ENCODE measurements at places on chromosomes 4 and X.

GRCh38 chr4:13833171-13833804, 205.8 kb upstream of the BOD1L1 start:
- no peak for DNase-seq

DNA sequence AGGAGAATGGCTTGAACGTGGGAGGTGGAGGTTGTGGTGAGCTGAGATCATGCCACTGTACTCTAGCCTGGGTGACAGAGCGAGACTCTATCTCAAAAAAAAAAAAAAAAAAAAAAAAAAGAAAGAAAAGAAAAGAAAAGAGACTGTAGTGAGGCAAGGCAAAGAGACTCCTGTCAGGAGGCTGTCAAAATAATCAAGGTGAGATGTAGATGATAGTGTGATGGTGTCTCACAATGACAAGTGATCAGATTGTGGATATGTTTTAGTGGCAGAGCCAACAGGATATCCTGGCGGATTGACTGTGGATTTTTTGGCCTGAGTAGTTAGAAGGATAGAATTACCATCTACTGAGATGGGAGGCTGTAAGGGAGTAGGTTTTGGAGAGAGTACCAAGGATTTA, 12.6 kb downstream of the TRPC5OS start:
- DNase-seq: no peak

- DNase-seq: no peak
Observed at GRCh38 chr4:107600436-107600835, 119.6 kb downstream of the PAPSS1 start.

DNA sequence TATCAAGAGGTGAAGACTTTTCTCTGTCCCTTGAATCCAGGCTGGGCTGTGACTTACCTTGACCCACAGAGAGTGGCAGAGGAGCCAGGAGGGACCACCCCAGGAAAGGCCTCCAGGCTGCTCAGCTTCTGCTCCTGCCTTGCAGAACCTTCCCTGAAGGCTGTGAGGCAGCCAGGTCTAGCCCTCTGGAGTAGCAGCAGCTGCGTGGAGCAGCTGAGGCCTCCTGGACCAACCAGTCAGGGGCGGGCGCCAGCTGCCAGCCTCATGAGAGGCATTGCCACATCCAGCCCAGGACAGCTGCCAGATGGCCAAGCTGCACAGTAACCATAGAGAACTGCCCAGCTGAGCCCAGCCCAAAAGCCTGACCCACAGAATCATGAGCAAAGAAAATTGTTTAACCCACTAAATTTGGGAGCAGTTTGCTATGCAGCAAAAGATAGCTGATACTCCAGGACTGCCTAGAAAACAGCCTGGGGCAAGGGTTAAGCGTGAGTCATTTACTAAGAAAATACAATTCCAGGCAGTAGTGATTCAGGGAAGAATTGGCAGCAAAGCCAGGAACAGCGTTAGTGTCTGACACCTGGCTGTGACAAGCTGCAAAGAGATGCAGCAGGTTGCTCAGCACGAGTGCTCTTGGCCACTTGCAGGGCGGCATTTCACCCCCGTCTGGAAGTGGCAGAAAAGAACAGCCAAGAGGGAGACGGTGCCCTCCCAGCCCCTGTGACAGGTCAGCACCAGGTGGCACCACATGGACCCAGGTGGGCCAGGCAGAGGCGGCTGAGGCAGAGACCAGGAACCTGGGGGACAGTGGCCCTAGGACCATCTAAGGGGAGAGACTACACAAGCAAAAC, 14.7 kb upstream of the PDE6B start:
- DNase-seq: no peak

- DNase-seq: no peak
Observed at GRCh38 chr4:21802406-21802805, 146.2 kb downstream of the KCNIP4 start.

GRCh38 chrX:30253257-30253656, 6.3 kb downstream of the MAGEB1 start:
- DNase-seq: no peak

- no peak for DNase-seq
Observed at GRCh38 chr4:7626531-7626930, 191.8 kb upstream of the PSAPL1 start.

- no peak for DNase-seq
Observed at GRCh38 chr4:81874661-81875515, 403.2 kb upstream of the RASGEF1B start.

DNA sequence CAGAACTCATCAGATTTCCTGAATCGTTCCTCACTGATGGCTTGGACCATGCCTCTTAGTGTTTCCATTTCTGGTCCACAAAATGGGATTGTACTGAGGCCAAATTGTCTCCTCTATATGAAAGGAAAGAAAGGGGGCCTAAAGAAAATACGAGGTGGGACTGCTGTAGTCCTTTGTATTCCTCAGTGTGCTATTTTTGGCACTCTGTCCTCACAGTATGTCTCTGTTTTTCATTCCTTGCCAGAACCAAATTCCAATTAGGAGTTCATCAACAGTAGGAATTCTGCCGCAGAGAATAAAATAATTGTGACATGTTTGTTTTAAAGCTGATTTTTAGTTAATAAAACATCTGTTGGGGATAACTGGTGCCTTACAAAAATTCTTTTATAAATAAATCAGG, 515.7 kb downstream of the SMARCA1 start:
- no peak for DNase-seq
